ENCODE measurements at places on chromosomes 11 and 22.

GRCh38 chr11:102007567-102008437, 39.4 kb upstream of the CFAP300 start:
- DNase-seq = peak; percentile 52

DNA sequence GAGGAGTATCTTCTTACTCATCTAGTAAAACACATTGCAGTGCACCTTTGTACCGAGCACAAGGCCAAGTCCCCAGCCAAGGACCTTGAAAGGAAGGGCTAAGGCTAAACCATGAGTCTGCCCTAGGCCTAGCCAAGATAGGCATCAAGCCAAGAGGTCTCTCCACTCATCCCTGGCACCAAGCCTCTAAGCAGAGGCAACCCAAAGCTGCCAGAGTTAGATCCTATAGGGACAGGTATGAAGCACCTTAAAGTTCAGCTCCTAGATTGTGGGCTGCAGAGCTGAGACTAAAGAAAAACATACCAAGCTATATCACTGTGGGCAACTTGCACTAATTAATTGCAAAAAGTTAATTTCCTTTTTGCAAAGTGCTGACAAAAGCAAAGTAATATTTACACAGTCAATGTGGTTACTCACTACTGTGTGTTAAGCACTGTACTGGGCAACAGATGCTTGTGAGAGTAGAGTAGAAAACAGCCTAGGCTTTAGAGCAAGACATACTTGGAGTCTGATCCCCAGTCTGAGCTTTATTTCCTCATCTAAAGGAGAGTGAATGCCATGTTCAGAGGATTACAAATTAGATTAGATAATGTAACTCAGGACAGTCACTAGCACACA, 7.2 kb downstream of the COA4 start:
- no peak for DNase-seq

- DNase-seq = peak; percentile 44
Observed at GRCh38 chr11:17828311-17828751, 93.8 kb downstream of the KCNC1 start.

GRCh38 chr11:13091373-13091772, 82.3 kb downstream of the RASSF10 start:
- DNase-seq = no peak

DNA sequence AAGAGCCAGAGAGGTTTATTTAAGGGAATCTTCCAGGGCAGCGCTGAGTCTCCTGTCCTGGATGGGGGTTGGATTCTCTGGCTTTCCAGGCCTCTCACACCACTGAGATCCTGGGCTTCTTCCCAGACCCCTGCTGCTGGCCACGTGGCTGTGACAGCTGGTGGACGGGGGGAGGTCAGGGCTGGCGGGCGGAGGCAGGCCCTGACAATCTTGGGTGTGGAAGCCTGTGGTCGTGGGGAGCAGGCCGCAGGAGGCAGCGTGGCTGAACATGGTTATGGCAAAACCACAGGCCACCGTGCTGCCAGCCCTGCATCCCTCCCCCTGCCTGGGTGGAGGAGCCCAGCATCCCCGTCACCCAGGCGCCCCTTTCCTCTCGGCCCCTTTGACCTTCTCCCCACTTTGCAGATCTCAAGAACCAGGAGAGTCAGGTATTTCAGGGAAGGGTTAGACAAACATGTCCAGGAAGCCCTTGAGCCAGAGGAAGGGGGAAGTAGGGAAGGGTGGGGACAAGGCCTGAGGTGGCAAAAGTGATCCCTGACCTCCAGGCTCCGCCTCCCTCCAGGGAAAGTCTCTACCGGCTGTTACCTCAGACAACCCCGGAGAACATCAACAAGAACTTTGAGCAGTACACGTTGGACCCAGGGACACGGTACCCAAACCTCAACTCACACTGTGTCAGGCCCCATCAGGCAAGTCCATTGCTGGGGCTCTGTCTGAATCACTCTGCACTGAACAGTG, 111.8 kb downstream of the MICAL2 start:
- DNase-seq = no peak

GRCh38 chr11:116225236-116225635, 547.6 kb downstream of the BUD13 start:
- no peak for DNase-seq

GRCh38 chr22:20904980-20905355, 12.2 kb upstream of the CRKL start:
- no peak for DNase-seq

- DNase-seq = no peak
Observed at GRCh38 chr11:36419791-36420424, 90.2 kb downstream of the TRAF6 start.

DNA sequence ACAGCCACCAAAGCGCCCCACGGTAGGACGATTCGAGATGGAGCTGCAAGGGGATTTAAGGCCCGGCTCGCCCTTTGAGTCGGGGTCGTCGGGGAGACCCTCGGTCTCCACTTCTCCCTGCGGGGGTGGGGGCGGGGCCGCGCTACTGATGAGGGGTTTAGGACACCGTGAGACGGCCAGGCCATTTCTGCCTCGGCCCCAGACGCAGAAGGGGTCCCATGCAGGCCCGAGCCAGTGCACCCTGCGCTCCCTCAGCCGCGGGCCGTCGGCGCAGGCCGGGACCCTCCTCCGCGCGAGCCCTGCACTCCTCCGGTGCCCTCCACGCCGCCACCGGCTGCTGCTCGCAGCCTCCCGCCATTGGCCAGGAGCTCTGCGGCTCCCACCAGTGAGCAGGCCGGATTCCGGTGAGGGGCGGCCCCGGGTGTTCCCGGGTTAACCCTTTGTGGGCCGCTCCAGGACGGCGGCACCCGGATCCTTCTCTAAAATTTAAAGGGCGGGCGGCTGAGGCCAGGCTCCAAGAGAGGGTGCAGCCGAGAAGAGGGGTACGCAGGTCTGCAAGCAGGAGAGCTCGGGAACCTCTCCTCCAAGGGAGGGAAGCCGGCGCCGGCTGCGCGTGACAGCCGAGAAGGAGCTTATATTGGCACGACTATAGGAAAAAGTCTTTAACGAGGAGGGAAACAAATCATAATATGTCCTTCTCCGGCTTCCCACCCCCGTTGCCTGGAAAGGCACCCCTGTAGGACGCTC, 18.0 kb downstream of the CREB3L1 start:
- peak; percentile 81 for DNase-seq

DNA sequence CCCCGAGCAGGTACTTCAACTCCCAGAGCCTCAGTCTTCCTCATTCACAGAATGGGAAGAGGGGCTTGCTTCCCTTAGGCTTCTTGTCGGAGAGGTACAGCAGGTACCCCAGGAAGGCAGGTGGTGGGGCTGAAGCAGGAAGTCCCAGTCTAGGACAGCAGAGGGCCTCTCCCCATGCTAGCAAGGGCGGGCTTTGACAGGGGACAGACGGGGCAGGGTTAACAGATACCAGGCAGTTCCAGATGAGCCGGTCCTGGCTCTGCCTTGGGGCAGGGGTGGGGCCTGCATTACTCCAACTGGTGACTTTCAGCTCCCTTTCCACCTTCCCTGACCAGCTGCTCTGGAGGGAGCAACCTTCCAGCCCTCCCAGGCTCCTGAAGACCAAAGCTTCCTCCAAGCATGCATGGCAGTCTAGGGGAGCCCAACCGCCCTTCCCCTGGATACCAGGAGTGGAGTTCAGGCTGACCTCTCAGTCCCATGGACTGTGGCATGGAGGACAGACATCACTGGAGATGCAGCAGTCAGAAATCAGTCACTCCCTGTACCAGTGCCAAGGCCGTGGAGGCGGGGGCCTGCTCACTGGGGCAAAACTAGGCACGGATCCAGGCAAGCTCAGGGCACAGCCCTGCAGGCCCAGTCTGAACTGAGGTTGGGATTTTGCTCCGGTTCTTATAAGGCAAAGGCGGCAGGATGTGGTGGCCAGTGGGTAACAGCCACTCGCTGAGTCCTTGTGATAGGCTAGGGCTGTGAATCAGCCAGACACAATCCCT, 60.5 kb downstream of the NAT10 start:
- no peak for DNase-seq

- no peak for DNase-seq
Observed at GRCh38 chr11:68140496-68141245, 19.5 kb upstream of the CHKA start.

- DNase-seq = no peak
Observed at GRCh38 chr11:93545566-93545965, 2.4 kb upstream of the SMCO4 start.

DNA sequence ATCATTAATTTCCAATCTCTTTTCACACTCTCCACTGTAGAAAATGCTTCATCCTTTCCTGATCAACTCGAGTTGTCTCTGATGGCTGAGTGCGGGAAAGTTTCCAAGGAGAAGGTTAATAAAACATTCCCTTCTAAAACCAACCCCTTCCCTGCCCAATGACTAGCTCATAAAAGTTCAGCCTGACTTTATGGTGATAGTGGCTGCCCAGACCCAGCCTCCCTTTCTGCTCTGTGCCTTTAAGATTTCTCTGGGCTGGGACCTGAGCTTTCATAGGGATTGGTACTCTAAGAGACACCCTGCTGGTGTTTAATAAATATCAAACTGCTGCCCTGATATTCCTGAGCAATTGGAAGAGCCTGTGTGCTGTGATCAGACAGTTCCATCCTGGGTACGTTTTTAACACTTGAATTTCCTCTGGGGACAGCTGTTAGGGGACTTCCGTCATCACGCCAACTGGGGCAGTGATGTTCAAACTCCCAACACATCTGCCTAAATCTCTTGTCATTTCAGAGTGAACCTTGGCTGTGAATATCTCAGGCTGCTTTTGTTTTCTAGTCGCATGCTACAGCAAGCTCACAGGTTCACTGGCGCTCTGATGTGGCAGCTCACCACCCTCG, 195.0 kb upstream of the KIRREL3 start:
- no peak for DNase-seq

- DNase-seq = no peak
Observed at GRCh38 chr11:60777106-60777505, 8.0 kb upstream of the MS4A10 start.

- peak; percentile 34 for DNase-seq
Observed at GRCh38 chr11:61075891-61076290, 26.4 kb upstream of the CD5 start.

DNA sequence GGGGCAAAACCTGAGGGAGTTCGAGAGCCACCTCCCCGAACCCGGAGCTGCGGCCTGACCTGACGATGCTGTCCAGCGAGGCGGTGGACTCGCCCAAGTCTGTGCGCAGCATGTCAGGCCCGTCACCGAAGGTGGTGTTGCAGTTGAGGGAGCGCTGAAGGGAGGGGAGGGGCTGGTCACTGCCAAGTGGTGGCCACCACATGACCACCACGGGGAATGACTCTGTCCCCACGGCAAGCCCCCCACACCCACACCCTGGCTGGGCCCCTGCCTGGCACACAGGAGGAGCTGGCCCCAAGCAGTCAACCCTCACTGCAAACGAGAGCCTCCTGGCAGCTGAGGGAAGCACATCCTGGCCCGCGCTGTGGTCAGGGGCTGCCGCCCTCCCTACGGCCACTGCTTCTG, 30.8 kb downstream of the TRMU start:
- DNase-seq = no peak

DNA sequence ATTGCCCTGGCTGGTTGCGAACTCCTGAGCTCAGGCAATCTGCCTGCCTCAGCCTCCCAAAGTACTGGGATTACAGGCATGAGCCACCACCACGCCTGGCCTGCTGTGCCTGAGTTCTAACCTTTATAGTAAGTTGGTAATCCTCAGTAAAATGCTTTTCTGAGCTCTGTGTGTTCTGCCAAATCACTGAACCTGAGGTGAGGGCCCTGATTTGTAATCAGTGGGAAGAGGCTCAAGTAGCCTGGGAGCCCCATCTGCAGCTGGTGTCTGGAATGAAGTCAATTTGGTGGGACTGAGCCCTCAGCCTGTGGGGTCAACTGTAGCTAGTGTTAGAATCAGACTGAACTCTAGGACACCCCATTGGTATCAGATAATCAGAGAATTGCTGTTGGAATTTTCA, 72.6 kb upstream of the PARVG start:
- DNase-seq = no peak

DNA sequence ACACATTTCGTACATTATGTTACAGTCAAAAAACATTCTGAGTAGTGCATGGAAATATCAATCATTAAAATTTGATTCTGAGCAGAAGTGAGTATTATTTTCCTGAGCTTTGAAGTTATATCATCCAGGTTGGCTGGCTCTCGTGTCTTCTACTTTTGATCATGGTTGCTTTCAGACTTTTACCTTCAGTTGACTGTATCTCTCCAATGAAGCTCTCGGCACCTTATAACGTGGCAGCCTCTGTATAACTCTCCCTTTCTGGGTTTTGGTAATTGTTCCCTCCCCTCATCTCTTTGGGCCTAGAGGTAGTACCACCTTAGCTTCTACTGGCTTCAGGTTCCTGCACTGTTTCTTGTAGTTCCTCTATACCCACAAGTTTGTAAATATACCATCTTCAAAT, 12.2 kb downstream of the SFI1 start:
- no peak for DNase-seq

DNA sequence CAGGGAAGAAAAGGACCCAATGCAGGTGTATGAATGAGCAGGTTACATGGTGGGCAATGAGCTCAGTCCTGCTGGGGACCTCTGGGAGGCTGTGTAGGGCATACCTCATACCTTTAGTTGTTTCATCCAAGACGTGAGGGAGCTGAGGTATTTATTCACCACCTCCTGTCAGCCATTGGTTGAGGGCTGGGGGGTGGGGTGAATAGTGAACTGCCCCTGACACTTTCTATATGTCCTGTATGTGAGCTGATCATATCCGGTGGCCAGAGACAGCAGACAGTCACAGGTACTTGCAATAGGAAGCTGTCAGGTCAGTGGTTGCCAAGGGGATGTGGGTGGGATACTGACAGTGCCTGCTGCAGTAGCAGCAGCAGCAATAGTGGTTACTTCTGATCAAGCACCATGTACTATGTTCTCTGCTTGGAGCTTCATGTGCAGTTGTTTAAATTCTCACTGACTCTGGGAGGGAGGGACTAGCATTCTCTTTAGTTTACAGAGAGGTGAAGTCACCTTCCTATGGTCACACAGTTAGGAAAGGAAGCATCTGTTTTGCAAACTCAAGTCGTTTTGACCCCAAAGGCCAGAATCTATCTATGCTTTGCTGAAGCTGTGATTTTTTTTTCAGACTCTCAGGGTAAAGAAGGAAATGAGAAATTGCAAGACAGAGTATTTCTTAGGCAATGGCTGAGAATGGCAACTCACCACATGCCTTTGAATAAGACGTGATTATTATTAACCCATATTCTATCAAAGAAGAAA, 54.0 kb downstream of the MIAT start:
- DNase-seq = peak; percentile 21

- DNase-seq = peak; percentile 42
Observed at GRCh38 chr11:12914400-12914912, 94.7 kb upstream of the RASSF10 start.

DNA sequence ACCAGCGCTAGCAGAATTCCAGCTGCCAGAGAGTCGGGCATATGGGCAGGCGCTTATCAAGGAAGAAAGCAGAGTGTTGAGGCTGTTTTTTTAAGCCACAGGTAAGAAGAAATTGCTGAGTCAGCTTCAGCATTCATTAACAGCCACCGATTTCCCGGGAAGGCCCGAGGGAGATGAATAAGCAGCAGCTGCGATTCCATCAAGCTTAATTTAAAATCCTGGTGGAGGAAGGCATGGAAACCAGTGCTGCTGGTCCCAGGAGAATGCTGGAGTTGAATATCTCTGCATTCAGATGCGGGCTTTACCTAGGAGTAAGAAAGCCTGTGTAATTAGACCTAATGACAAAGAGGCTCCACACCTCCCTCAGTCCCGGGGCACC, 168.8 kb downstream of the BRD1 start:
- no peak for DNase-seq

- DNase-seq = no peak
Observed at GRCh38 chr11:107998761-107999160, 9.9 kb upstream of the CUL5 start.

GRCh38 chr11:114027391-114027790, 32.1 kb upstream of the ZBTB16 start:
- DNase-seq = no peak

- no peak for DNase-seq
Observed at GRCh38 chr11:73313652-73314051, 5.6 kb downstream of the ARHGEF17 start.
